ENCODE measurements at places on chromosomes 3 and 15. TPM values are rescaled to one million over a fixed set of nuclear protein-coding genes. Genes with fewer than 3 reads are reported as not detected.

Gene ZNF385D
- total RNA-seq, result 7.8 TPM

DNA sequence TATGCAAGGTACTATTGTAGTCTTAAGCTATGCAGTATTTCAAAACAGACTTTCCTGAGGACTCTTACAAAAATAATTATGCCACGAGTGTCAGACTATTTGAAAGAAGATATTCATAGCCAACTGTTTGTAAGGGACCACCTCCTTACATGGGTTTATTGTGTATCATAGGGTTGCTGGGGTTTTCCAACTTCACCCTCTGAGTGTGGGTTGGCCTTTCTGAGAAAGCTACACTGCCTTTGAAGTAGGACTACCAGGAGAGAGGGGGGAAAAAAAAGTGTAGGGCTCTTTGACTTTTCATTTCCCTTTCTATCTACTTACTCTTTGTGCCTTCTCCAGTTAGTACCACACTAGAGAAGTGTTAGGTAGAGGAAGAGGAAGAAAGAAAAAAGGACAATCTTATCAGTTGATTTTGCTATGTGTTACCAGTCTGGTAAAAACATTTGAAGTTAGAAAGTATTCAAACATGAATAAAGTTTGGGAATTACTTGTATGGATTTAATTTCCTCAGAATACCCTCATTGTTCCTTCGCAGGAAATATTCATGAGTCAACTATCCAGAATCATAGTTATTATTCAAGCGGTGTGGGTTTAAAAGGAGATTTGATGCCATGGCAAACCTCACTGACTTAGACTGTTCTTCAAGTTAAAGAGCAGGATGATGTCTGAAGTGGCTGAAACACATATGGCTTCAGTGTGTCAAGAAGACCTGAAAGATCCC is 329.3 kb upstream of the THBS1 start:
- DNase-seq, result peak; percentile 72
- H3K27me3 ChIP-seq, result no peaks in the 10 kb centered on the region
- H3K27ac ChIP-seq, result peak overlapping the region; percentile 67
- no peak overlapping the region for H3K4me3 ChIP-seq
- peaks cover 26% of the 10 kb centered on the region for H3K4me1 ChIP-seq

DNA sequence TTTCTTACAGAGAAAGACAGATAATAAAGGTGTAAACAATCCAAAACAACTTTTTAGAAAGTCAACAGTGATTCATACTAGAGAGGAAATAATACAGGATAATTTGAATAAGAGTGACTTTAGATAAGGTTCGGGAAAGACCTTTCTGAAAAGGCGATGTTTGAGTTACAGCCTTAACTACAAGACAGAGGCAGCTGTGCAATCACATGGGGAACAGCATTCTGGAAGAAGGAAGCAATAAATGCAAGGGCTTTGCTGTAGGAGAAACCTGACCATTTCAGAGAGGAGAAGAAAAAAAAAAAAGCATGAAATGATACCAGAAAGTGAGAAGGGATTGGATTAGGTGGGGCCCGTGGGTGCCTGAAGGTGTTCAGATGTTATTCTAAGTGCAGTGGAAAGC is 200.6 kb upstream of the ATP11B start:
- no peak overlapping the region for H3K4me3 ChIP-seq
- H3K27ac ChIP-seq, result no peak overlapping the region
- no peak for DNase-seq
- H3K4me1 ChIP-seq, result no peaks in the 10 kb centered on the region

DNA sequence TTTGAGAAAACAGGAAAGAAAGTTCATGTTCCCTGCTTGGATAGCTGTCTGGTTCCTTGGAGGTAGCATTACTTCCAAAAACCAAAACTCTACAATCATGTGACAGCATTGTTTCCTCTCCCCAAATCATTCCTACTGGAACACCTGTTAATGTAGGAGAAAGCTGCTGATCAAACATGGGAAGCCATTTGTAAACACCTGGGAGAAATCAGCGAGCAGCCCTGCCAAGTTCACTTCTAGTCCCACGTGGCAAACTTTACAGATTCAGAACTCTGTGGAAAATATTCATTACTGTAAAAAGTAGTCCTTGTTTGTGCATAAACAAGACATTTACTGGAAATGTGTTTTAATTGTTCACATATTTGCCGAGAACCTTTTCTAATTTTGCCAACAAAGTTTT is 275.5 kb upstream of the AZI2 start:
- no peaks in the 10 kb centered on the region for H3K27me3 ChIP-seq
- H3K27ac ChIP-seq, result no peak overlapping the region
- no peaks in the 10 kb centered on the region for H3K4me1 ChIP-seq
- no peak for DNase-seq

DNA sequence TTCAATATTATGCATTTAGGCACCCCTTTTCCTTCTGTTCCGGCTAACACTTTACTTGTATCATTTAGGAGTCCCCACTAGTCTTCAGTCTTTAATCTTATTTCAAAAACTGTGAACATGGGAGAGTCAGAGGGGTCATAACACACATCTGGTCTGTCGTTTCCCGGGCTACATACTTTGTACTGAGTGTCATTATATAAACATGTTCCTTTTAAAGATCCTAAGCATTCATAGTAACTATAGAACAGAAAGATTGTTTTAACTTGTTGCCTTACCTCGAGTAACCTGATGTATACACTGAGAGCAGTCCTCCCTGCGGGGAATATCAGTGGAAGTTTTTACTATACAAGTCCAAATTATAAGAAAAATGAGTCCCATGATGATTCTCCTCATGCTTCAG is 78.2 kb upstream of the VEPH1 start:
- no peak overlapping the region for H3K4me3 ChIP-seq
- DNase-seq, result no peak
- peaks cover 9% of the 10 kb centered on the region for H3K4me1 ChIP-seq
- H3K36me3 ChIP-seq, result no peaks in the 10 kb centered on the region

DNA sequence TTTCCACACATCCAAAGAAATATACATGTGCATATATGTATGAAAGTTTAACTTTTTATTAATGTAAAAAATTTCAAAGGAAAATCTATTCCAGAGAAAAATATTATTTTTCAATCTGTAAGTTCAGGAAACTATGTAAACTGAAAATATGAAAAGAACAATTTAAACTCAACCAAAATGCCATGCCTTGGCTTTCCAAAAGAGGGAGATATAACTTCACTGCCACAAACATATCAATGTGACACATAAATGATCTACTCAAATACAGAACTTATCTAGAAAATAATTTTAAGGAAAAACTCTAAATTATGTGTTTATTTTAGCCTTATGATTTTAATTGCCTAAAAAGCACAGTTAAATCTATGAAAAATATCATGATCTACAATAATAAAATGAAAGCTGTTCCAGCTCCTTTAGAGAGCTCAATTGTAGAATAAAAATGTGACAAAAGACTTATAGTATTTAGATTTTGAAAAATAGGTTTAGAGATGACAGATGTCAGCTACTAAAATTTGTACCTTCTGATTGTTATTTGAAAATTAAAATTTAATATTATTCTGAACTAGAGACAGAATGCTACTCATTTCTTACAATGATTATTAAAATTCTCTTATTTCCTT is 94.8 kb downstream of the GBE1 start:
- no peak overlapping the region for H3K27ac ChIP-seq
- peak; percentile 5 for DNase-seq
- no peak overlapping the region for H3K4me3 ChIP-seq
- H3K27me3 ChIP-seq, result no peaks in the 10 kb centered on the region
- no peaks in the 10 kb centered on the region for H3K4me1 ChIP-seq

DNA sequence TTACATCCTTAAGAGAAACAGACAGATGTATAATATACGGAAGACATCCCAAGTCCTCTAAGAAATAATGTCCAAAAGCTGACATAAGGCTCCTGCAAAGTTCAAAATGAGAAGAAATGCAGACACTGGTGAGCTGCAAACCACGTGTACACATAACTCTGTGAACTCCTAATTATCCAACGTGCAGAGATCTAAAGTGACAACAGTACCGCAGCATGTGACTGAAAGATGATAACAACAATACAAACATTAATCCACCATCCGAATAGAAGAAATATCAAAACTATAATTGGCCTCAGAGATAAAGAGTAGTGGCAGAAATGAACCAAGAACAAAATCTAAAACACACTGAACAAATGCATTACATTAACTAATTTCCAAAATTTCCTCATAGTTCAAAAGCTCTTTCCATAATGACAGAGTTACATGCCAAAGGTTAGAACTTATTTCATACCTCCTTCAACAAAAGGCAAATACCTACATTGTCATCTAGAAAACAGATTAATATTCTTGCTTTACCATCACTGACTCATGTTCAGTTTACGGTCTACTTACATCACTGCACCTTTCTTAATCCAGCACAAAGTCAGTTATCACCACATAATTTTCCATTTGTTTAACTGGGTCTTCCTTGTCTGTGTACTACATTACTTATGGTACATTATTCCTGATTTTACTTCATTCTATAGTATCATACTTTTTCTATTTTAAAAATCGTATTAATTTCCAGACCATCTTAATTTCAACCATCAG is 2.2 kb downstream of the PDCD10 start:
- peaks cover 14% of the 10 kb centered on the region for H3K4me1 ChIP-seq
- no peak overlapping the region for H3K4me3 ChIP-seq
- no peaks in the 10 kb centered on the region for H3K36me3 ChIP-seq
- no peak for DNase-seq
- H3K27me3 ChIP-seq, result no peaks in the 10 kb centered on the region
